NCI-H774 (cell line): ENCODE measurements at places on chromosomes 12 and 14.

GRCh38 chr12:18486036-18486435 lies 224.7 kb downstream of the PIK3C2G start:
- DNase-seq = no peak

GRCh38 chr12:7864601-7865150 lies 8.0 kb downstream of the SLC2A14 start:
- no peak for DNase-seq

GRCh38 chr12:112924986-112925385 lies 13.3 kb upstream of the OAS3 start:
- DNase-seq = no peak

GRCh38 chr14:55267820-55268219 lies 3.4 kb upstream of the FBXO34 start:
- DNase-seq = no peak

DNA sequence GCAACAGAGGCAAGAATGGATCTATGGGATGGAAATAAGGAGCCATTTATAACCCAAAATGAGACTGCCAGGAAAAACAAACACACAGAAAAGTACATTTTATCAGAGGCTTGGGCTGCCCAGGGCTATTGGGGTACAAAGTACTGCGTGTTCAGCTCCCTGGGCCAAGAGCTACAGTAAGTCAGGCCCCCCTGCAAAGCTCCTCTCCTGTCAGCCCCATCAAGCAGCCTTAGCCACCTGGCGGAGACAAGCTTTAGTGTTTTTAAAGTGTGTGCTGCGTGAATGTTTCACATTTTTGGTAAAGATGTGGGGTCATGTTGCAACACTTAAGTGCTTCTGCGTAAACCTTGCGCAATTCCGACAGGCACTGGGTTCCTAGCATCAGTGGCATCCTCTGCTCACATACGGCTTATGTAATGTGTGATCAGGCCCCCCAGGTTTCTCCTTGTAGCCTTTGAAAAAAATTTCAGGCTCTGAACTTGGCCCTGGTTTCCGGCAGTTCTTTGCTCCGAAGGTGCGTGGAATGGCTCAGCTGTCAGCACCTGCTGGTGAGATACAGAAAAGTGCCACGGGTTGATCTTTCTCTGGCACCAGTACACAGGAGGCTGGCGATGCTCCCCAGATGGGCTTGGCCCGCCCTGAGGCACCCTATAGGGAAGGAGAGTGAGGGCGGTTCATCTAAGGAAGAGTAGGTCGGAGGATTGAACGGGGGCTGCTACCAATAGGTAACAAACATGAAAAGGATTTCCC lies 198.7 kb upstream of the EEA1 start:
- peak; percentile 92 for DNase-seq

DNA sequence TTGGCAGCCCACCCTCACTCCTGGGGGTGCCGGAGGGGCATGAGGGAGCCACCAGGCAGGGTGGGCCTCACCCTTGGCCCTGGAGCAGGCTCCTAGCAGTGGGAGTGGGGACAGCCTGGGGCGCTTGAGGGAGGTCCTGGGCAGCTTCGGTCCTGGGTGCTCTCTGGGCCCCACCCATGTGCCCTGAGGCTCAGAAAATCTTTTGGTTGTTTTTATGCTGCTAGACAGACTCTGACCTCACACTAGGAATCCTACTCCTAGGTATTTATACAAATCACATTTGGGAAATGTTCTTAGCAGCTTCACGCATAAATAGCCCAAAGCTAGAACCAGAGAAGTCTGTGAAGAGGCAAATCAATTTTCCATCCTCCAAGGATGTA lies 10.9 kb upstream of the ULK1 start:
- DNase-seq = no peak

GRCh38 chr12:64160021-64160710 lies 61.9 kb downstream of the KICS2 start:
- DNase-seq = no peak

GRCh38 chr12:4220536-4221257 lies 52.9 kb upstream of the CCND2 start:
- DNase-seq = no peak
